ENCODE measurements at places on chromosomes 2 and 18.

GRCh38 chr2:54531558-54531957 lies 75.4 kb downstream of the SPTBN1 start:
- peak; percentile 67 for DNase-seq

DNA sequence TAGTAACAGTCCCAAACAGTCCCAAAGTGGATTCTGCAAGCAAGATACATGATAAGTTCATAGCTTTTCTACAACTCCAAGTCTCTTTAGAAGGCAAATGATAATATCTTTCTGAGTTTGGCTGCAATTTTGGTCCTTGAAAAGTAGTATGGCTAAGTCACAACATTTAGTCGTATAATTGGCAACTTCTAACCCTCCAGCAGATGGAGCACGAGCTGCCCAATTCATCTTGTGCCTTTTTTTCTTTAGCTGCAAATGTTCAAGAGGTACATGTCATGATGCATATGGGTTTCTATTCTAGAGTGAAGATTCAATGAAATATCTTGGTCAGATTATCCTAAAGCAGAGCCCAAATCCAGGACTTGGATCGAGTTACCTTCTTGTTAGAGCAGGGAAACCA lies 127.0 kb upstream of the KLHL14 start:
- DNase-seq = no peak

- DNase-seq = no peak
Observed at GRCh38 chr2:218091746-218092145, 22.7 kb downstream of the RUFY4 start.

DNA sequence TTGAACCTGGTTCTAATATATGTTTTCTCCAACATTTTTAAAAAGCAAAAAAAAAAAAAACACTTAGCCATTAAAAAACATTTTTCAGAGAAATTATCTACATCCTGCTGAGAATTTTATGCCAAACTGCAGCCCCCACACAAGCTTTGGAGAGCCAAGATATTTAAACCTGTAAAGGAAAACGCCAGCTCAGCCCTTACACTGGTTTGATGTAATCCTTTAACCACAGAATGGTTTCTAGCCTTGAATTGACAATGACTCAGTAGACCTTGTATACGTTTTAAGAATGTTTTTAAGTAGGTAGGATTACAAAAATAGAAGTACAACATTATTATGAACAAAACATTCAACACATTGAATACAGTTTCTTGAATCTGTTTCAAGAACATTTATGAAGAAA lies 113.6 kb downstream of the BABAM2 start:
- peak; percentile 70 for DNase-seq

GRCh38 chr18:63457977-63458376 lies 18.8 kb upstream of the SERPINB5 start:
- DNase-seq = no peak

DNA sequence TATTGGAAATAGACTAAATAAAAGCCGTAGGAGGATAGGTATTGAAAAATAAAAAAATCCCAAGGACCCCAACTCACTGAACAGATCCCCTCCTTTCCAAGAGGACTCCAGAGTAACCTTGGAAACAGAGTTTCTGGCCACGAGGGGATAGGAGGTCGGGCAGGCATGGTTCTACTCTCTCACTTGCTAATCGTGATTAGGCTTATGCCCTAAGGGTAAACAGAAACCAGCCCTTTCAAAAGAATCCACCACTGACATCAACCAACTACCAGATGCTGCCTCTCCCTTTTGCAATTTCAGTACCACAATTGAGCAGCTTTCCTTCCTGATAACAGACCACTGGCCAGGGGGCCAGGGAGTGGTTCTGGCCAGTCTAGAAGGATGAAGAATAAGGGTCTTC lies 477.8 kb downstream of the EIPR1 start:
- DNase-seq = no peak

DNA sequence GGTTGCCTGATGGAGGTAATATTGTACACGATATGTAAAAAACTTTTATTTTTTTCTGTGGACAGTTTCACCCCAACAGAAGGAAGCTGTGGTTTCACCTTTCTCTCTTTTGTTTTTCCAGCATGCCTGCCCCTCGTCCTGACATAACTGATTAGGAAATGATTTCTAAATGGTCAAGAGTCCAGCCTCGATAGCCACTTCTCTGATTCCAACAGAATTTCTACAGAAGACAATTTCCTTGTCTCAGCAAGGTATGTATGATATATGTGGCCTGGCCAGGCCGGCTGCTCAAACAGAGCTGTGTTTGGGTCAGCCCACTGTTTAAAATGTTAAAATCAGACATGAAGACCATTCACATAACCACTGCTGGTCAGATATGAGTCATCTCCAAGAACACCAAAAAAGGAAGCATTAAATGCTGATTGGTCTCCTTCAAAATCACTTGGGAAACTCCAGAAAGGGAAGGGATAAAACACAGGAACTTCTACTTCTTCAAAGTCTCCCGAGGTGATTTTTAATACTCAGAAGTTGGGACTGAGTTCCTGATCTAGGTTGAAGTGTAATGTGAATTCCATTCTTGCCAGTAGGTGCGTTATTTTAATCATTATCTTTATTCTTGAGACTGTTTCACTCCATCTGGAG lies 22.3 kb downstream of the ATP8B1 start:
- peak; percentile 86 for DNase-seq

- peak; percentile 72 for DNase-seq
Observed at GRCh38 chr2:180621941-180622918, 358.2 kb upstream of the UBE2E3 start.

Measured in EL (cell line).